Testis (tissue), 5 donors: ENCODE measurements at places on chromosomes 5 and 9. TPM values are rescaled to one million over a fixed set of nuclear protein-coding genes. Genes with fewer than 3 reads are reported as not detected.

GRCh38 chr9:125586172-125586511, 120.9 kb downstream of the MAPKAP1 start:
- DNase-seq = no peak

DNA sequence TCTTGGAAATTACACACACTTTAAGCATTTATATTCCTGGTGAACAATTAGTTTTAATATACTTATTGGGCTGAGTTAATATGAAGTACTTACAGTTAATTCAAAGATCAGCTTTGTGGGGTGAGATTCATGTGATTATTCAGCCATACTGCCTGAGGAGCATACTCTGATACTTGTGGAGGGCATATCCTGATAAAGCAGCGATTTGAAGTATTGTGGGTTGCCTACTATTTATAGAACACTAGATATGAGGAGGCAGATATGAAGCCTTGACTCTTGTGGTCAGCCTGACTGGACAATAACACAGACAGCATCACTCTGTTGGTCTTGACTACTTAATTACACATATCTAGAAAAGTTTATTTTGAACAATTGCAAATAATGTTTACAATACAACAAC, 27.0 kb upstream of the AGGF1 start:
- no peak for DNase-seq

DNA sequence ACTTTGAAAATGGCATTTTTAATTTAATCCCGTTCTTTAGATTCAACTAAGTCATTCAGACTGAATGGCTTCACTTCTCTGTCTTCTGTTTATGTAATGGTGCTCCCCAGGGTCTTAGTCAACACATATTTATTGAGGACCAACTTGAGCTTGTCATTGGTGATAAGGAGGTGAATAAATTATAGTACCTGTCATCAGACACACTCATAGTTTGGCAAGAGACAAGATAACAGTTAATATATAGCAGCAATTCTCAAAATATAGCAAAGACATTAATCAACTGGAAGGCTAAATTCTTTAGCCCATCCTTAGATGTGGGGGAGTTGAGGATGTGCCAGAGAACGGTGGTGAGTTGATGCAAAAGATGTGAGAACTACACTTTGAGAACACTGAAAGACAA, 78.4 kb downstream of the MACIR start:
- DNase-seq = no peak

GRCh38 chr5:372556-372995, 51.1 kb downstream of the AHRR start:
- peak; percentile 12 for DNase-seq

DNA sequence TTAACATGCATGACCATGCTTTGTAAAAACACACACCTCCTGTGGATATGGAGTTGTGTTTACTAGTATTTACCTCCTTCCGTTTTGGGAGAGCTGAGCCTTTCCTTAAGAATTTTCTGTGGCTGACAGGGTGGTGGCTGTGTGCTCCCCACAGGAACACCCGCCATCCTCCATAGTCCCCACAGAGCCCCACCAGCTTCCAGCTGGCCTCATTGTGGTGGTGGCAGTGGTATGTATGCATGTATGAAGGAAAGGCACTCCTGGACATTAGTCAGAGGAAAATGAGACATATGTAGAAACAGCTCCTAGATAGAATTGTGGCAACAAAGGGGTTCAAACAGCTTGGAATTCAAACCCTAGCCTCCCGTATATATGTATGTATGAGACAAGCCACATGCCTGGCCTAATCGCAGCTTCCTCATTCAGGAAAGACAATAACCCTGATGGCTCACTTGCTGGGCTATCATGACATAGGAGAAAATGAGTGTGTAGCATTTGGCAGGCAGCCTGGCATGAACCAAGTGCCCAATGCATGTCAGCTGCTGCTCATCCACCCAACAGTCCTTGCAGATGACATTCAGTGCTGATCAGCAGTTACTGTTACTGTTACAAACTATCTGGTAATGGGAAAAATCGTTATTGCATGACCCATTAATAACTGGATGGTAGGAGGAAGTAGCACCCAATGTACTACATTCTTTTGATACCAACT, 459.7 kb downstream of the EBF1 start:
- no peak for DNase-seq

DNA sequence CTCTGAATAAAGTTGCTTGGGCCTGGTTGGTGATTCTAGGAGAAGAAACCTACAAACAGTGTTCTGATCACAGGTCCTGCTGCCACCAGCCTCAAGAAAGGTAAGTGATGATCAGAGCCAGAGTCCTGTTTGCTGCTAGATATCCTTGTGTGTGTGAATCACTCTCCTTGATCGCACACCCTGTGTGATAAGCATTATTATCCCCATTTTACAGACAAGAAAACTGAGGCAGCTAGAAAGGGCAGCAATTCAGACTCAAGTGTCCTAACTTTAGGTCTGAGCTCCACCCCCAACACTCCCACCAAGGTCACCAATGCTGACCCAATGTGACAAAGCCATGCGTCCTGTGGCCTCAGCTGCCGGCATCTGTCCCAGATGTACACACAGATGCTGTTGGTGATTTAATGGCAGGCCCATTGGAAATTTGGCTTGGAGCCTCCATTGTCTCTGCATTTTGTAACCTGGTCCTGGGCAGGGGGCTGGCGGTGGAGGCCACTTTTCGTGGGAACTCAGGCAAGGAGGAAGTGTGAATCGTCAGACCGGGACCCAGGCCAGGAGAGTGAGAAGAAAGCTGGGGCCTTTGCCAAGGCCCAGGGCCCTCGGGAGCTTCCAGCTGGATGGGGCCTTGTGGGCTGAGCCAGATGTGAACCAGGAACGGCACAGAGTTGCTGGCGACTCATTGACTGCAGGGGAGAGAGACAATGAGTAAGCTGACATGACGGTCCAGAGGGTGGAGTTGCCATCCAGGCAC, 29.8 kb upstream of the GGTA1 start:
- DNase-seq = peak; percentile 88

- no peak for DNase-seq
These were observed 148.5 kb upstream of the TYRP1 start for GRCh38 chr9:12544700-12545099.

DNA sequence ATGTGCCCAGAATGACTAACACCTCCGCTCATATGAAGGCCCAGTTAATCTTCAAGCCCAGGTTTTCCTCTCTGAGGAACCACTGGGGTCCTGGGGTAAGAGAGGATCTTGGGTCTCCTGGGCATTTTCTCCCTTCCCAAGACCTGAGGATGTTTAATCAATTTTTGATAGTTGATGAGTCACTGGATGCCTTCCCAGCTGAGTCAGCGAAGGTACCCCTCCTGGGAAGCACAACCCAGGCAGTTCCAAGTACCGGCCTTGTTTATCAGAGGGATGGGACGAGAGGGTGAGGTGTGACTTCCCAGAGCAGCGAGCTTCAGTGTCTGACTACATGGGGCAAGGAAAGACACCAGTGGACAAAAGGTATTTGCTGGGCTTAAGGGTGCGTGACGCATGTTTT, 119.6 kb upstream of the IL12B start:
- DNase-seq = no peak

GRCh38 chr9:130939405-130940026, 469 bp upstream of the FIBCD1 start:
- no peak for DNase-seq

DNA sequence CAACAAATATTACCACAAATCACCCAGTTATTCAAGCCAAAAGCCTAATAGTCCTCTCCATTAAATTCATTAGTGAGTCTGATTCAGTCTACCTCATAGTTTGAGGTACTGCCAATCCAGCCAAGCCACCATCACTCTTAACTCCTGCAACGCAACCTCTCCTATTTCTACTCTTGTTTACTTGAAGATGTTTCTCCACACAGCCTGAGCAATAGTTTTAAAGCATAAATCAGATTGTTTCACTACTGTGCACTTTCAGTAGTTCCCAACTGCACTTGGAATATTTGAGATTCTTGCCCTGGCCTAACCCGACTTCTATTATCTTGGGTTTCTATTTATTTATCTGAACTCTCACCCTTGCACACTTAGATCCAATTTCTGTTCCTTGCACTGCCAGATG, 85.5 kb downstream of the YIPF5 start:
- DNase-seq = no peak

DNA sequence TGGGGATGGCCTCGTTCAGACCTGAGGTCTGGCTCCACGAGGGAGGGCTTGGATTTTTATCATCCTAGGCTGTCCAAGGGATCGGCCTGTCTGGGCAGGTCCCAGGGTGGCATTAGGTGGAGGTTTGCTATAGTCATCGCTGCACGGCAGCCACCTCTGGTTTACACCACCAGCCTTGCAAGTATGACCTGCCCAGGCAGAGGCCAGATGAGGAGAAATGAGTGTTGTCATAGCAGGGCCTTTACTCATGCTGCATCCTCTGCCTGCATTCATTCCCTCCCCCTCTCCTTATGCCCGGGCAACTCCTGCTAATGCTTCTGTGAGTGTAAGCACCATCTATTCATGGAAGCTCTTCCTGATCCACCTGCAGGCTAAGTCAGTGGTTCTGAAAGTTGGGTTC, 15.3 kb upstream of the NDST1 start:
- DNase-seq = no peak

GRCh38 chr5:21070858-21071257, 1082.9 kb upstream of the CDH18 start:
- no peak for DNase-seq

DNA sequence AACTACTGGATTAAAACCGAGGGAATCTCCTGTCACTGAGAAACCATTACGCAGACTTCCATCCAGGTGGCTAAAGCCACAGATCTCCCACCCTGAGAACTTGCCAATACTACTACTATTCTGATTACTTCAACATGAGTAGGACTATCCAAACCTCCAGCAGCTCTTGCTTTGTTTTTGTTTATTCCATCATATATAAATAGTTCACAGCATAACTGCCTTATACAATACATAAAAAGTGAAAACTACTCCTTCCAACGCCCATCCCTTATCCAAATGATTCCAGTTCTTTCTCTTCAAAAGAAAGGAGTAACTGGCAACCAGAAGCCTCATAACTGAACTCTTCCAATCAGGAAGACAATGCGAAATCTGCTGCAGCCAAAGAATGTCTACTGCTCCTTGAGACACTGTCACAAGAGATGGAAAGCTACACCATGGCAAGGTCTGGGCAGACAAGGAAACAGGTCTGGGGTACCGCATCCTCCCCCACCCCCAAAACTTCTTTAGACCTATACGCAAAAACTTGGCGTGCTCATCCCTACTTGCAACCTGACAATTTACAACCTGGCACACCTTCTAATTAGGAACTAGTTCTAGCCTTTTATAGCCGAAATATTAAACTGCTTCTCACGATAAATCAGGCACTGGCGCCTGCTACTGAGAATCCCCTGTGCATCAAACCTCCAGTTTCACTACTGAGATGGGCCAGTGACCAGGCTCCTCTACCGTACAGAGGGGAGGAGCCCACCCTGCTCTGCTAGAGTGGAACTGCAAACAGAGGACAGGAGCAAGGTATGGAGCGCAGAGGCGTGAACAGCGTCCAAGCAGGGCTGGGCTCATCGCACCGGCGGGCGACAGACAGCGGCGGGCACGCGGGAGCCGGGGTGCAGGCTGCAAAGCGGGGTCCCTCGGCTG, 986 bp downstream of the PLPP1 start:
- peak; percentile 18 for DNase-seq

DNA sequence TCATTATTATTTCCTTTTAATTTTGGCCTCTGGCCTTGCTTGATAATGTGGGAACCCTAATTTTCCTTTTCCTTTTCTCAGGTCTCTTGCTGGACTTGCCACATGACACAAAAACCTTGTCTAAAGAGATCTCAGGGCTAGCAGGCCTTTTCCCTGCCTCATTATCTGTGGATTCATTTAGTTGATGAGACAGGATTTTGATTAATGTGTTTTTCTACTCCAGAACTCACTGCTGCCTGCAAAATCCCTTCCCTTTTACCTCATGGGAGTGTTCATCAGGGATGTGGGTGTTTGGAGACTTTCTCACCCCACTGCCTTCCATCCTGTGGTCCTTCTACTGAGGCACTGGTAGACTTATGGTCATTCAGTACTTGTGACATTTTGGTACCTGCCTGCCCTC, 56.2 kb upstream of the MAMDC2 start:
- DNase-seq = no peak

- DNase-seq = no peak
These were observed 17.1 kb downstream of the C9orf43 start for GRCh38 chr9:113427629-113428028.

- DNase-seq = no peak
These were observed 457.2 kb upstream of the ACTBL2 start for GRCh38 chr5:57939771-57940170.

- DNase-seq = no peak
These were observed 715.2 kb upstream of the ZNF608 start for GRCh38 chr5:125461641-125462072.

- DNase-seq = no peak
These were observed 439.1 kb upstream of the KIF2A start for GRCh38 chr5:61866930-61867329.

DNA sequence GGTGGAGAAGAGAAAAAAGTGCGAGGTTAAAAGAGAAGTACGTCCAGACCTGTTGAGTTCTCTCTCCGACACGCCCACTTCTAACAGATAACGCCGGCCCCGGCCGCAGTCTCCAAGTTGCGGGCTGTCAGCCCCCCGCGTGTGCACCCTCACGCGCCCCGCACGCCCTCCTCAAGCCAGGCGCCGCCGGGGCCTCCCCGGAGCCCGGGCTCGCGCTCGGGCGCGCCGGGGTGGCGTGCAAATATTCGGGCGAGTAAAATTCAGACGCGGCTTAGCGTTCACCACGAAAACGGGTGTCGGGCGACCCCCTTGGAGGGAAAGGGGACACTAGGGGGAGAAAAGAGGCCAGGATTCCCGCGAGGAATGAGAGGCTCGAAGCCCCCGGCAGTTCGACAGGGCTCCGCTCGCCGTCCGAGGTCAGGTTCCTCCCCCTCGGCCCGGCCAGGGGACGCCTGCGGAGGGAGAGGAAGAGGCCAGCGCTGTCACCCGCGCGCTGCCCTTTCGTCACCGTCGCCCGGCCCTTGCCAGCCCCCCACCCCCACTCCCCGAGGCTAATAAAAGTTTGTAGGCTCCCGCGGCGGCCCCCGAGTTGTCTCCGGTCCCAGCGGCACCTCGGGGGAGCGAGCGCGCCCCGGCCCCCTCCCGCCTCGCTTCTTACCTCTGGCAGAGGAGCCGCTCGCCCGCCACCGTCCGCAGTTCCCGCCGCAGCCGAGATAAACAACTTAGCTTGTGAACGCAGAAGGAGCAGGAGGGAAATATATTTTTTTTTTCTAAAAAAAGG, 743 bp downstream of the NR3C1 start:
- peak; percentile 72 for DNase-seq

GRCh38 chr5:132396589-132397031, 27.1 kb downstream of the SLC22A5 start:
- no peak for DNase-seq

GRCh38 chr5:135990528-135991255, 35.9 kb upstream of the LECT2 start:
- DNase-seq = no peak

GRCh38 chr9:95971815-95972214, 96.3 kb downstream of the ERCC6L2 start:
- no peak for DNase-seq

- DNase-seq = no peak
These were observed 216.3 kb downstream of the TTLL11 start for GRCh38 chr9:121876658-121877271.

GRCh38 chr9:124032247-124032646, 20.7 kb downstream of the LHX2 start:
- no peak for DNase-seq

The CDX1 gene
- 5.2 TPM for total RNA-seq

The MACIR gene
- total RNA-seq = 18.4 TPM

The CDC20B gene
- 15.6 TPM for total RNA-seq

The SPINK13 gene
- total RNA-seq = not detected

The PCDHGA10 gene
- total RNA-seq = 11.7 TPM

The GABRA1 gene
- 0.12 TPM for total RNA-seq

The RIOK2 gene
- total RNA-seq = 20.4 TPM

The CCNO gene
- 14.4 TPM for total RNA-seq

The PLCXD3 gene
- total RNA-seq = 1.8 TPM

The THG1L gene
- 11.9 TPM for total RNA-seq

The FREM1 gene
- total RNA-seq = 5.7 TPM

The SV2C gene
- total RNA-seq = 0.56 TPM
